ENCODE measurements at places on chromosomes 11 and 22.

GRCh38 chr11:48036466-48036865 lies 56.1 kb downstream of the PTPRJ start:
- DNase-seq = no peak

GRCh38 chr11:76902121-76903014 lies 41.6 kb downstream of the ACER3 start:
- DNase-seq = no peak

GRCh38 chr11:23570828-23571227 lies 710.6 kb upstream of the CCDC179 start:
- DNase-seq = no peak

GRCh38 chr11:21949763-21950413 lies 243.0 kb upstream of the ANO5 start:
- no peak for DNase-seq

- DNase-seq = no peak
Observed at GRCh38 chr11:708511-708910, 2.5 kb downstream of the EPS8L2 start.

GRCh38 chr22:37218771-37219411 lies 6.6 kb upstream of the SSTR3 start:
- no peak for DNase-seq

DNA sequence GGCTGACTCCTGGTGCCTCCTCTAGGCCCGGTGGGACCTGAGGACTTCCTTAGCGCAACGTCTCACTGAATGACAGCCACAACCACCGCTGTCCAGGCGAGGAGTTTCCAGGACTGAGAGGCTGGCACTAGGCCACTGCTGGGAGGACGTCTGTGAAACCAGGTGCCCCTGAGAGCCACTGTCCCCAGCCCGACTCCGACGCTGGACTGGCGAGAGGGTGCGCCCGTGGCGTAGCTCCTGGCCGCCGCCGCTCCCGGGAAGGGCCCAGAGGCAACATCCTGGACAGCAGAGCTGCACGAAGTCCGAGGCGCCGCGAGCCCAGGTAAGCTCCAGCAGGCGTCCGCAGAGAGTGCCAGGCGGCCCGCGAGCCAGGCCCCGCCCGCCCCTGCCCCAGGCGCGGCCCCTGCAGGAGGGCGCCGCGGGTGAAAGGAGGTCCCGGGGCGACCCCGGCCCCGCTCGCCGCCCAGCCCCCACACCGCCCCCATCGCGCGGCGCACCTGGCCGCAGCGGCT lies 525 bp downstream of the DGCR2 start:
- peak; percentile 52 for DNase-seq

GRCh38 chr22:47034076-47034808 lies 271.8 kb downstream of the TBC1D22A start:
- DNase-seq = no peak

DNA sequence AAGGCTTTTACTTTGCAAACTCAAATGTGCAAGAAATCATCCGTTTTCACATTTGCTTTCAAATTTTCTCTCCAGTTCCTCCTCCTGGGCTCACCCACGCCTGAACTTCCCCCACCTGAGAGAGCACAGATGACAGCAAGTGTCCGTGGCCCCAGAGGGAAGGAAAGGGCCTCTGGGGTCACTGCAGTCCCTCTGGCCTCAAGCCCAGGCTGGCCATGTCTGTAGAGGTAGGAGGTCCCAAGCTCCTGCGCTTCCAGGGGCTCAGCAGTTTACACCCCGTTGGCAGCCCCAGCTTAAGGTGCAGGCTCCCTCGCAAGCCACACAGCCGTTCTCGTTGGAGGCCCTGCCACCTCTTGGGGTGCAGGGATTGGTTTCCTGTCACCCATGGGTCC lies 40.5 kb upstream of the PRDM11 start:
- DNase-seq = no peak

GRCh38 chr11:125108469-125108868 lies 3.0 kb downstream of the TMEM218 start:
- DNase-seq = no peak

DNA sequence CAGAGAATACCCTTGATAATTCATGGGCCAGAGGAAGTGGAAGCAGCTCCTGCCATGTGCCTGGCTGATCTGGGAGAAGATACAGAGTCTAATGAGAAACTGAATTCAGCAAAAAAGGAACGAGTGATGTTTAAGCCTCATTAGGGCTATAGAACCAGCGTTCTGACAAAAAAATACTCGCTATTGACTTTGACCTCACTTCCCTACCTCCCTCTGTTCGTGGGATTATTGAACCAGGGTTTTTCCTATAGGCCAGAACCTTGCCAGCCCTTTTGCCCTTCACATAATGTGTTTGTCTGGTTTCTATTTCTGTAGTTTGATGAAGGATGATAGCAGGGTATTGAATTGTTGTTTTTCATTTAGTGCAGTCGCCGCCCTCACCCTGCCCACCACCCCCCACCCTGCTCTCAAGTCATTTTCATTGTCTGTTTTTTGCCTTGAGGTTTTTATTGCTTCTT lies 7.6 kb upstream of the RBFOX2 start:
- no peak for DNase-seq

GRCh38 chr11:71459076-71459766 lies 6.2 kb downstream of the NADSYN1 start:
- DNase-seq = no peak

DNA sequence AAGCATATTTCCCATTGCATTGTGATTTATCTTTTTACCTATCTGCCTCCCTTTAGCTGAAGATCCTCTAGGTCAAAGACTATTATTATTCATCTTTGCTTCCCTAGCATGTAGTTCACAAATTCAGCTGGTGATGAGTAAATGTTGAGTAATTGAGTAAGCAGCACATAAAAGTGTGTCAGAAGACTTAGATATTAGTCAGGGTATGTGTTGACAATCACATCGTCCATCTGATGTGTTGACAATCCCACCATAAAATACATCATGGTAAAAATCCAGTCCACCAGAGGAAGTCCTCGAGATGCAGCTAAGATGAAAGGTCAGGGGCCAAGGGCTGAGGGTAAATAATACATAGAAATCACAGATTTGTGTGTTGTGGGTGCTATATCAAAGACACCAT lies 22.9 kb upstream of the ABTB2 start:
- no peak for DNase-seq

Data from Caki2 (cell line).